ENCODE measurements at places on chromosomes 2 and 18.

GRCh38 chr18:33404244-33404873, 36.2 kb downstream of the CCDC178 start:
- DNase-seq: no peak

- DNase-seq: peak; percentile 20
Measured at GRCh38 chr2:172864182-172864581, 128.5 kb downstream of the RAPGEF4 start.

DNA sequence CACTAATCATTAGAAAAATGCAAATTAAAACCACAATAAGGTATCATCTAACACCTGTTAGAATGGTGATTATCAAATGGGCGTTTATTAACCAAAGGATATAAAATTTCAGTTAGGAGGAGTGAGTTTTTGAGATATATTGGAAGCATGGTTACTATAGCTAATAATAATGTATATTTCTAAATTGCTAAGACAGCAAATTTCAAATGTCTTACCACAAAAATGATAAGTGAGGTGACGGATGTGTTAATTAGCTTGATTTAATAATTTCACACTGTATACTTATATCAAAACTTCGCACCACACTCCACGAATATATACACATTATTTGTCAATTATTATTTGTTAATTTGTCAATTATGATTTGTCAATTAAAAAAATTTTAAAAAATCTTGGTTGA, 227.2 kb upstream of the DDX18 start:
- DNase-seq: no peak

GRCh38 chr2:165539985-165540384, 70.5 kb downstream of the CSRNP3 start:
- DNase-seq: no peak

- DNase-seq: no peak
Measured at GRCh38 chr2:38158378-38159118, 82.6 kb upstream of the CYP1B1 start.

DNA sequence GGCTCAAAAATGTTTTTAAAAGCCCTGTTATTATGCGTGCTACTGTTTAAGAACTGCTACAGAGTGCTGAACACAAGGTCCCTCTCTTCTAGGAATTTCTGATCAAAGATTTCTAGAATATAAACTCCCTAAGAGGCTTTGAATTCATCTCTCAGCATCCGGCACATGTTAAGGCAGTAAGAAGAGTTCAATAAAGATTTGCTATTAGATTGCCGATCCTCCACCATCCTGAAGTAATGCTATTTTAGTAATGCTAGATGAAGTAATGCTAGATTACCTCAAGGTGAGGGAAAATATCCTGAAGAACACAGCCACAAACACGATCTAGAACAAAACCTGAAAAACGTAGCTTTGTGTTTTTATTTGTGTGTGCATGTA, 949 bp upstream of the MYL12B start:
- DNase-seq: peak; percentile 48

DNA sequence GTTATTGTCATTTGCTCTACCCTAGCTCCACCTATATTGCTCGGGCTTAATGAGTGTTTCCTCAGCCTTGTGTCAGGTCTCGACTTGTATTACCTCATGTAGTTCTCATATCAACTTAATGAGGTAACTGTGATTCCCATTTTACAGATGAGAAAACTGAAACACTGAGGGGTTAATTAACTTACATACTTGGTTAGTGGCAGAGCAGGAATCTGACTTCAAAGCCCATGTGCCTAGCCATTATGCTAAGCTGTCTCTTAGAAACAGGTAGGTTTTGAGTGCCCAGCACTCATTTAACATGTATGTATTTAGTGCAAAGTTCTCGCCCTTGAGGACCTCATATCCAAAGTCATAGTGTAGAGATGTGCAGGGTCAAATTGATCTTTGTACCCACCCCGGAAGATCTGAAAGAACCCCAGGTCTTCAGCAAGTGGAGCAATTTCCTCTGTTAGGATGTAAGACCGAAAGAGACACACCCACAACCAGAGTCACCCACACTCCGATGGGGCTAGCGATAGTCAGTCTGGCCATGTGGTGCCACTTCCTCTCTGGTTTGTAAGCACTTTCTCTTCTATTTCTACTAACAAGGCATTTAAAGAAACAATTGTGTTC, 121.0 kb upstream of the SLC39A10 start:
- DNase-seq: peak; percentile 82

DNA sequence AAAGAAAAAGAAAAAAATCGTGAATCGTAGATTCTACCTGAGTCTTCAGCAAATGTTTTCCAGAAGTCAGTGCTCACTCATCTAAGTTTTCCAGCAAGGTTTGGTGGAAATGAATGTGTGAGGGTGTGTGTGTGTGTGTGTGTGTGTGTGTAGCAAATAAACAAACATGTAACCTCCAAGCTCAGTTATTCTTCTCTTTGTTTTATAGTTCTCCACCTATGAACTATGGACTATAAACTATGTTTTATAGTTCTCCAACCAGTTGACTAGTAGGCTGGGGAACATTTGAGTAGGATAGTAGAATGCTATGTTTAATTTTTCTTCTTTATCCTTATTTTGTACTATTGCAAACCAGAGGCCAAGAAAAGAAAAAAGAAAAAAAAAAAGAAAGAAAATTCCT, 44.6 kb upstream of the SERPINE2 start:
- no peak for DNase-seq

GRCh38 chr2:1091895-1092585, 141.4 kb downstream of the SNTG2 start:
- no peak for DNase-seq

DNA sequence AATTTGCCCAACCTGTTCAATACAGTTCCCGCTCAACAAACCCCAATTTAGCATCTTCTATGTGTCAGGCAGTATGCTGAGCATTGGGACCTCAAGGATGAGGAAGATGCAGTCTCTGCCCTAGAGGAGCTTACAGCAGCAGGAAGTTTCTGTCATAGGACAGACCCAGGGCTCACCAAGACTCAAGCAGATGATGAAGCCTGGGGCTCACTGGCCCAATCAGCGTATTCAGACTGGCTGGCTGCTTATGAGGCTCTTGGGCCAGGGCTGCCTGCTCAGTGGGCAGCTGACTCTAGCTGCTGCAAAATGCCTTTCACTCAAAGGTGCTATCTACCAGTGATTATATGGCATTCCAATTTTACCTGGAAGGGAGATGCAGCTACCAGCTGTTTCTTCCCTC, 2.1 kb downstream of the FAM178B start:
- DNase-seq: no peak

DNA sequence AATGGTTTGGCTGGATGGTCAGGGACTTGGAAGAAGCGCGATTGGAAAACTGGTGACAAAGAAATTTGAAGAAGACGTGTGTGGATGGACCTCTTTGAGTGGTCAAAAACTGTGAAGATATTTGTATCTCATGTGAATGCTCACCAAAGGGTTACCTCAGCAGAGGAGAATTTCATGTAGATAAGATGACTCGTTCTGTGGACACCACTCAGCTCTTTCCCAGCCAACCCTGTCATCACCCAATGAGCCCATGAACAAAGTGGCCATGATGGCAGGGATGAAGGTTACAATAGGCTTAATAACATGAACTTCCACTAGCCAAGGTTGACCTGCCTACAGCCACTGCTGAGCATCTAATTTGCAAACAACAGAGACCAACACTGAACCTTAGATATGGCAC, 248.3 kb downstream of the KCNE4 start:
- no peak for DNase-seq

- no peak for DNase-seq
Measured at GRCh38 chr2:14306268-14306861, 326.2 kb upstream of the LRATD1 start.

- DNase-seq: no peak
Measured at GRCh38 chr2:153641046-153641445, 162.5 kb upstream of the RPRM start.

DNA sequence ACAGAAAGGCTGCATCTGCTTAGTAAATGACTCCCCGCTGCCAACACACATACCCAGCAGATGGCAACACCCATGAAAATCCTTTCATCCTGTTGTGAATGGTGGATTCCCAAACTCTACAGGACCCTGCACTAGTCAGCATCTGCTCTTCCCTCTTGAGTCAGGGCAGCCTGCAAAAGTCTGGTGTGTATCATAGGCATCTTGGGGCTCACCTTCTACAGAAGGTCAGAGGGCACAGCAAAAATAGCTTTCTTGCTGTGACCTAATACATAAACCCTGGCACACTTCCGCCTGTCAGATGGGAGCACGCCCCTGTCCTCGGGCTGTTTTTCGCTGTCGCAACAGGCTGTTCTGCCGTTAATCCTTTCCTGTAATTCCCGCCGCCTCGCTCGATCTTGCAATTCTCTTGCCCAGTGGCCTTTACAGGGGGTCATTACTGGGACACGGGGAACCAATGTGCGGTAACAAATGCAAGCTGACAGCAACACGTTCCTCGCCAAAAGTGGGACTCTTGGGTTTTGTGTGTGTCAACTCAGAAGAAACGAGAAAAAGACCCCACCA, 19.9 kb upstream of the SCYGR1 start:
- DNase-seq: peak; percentile 62

DNA sequence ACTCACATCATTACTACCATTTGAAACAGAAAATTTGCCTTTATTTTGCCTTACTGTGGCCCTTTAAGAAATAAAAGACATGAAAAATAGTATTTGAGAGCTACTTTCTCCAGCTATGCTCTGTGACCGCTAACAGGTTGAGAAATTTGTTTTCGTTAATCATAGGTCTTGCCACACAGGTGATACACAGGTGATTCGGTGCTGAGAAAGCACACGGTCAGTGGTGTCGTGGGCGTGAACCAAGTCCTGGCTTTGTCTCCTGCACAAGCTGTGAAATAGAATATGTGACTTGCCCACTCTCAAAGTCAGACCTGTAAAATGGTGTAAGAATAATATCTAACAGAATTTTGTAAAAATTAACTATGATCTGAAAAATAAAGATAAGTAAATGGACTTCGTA, 155.3 kb upstream of the SLC39A10 start:
- no peak for DNase-seq

DNA sequence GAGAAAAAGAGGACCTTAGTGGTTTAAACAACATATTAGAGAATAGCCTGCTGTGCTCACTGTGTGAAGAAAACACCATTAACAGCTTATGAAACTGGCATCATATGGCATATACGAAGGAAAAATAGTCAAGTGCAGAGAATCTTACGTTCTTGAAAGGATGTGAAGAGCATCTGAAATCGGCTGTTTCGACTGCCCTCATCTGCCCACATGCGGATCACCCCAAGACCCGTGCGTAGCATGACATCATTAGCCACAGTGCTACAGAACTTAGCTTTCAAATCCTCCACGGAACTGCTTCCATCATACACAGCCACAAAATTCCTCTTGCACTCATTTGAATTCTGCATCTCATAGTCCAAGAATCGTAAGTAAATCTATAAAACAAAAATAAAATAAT, 84.3 kb downstream of the NETO1 start:
- no peak for DNase-seq

DNA sequence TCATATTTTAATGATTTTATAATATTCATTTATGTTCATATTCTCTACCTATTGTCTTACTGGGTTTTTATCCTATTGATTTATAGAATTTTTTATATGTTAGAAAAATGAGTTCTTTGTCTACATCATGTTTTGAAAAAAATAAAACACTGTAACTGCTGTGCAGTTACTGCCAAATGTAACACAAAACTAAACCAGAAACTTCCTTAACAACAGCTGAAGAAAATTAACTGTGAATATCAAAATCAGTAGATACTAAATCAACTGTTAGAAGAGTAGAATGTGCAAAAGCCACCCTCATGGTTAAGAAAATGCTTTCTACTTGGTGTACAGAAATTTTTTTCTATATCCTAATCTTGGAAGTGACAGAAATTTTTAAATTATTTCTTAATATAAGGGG, 69.5 kb downstream of the PTRHD1 start:
- DNase-seq: no peak

DNA sequence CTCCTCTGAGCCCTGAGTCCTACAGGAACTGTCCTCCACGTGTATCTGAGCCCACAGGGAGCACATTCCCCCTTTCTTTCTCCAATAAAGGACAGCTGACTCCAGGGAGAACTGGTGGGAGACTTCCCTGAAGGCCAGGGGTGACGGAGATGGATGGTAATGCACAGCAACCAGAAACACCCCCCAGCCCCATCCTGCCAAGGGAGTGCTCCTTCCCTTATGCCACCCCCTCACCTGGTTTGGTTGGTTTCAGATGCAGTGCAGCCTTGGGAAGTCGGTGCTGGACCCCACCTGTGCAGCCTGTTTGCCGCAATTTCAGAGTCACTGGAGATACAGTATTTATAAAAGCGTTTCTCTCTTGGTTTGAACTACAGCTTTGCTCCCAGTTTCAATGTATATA, 24.0 kb downstream of the GPR55 start:
- no peak for DNase-seq

GRCh38 chr2:129274038-129274415, 705.4 kb upstream of the RAB6C start:
- DNase-seq: no peak

DNA sequence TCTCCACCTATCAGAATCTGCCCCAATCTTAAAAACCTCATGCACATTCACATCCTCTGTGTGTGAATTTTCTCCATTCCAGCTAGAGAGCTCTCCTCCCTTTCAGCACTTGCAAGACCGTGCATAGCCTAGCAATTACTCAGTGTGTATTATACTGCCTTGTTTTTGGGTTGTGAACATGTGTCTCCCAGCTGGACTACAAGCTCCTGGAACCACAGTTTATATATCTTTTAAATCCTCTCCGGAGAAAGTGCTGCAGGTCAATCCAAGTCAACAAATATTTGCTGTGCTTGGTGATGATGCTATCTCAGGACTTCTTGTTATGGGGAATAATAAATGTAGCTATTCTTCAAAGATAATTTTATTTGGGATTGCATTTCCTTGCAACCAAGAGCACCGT, 58.2 kb upstream of the MEX3C start:
- no peak for DNase-seq

GRCh38 chr2:119293900-119294299, 70.3 kb downstream of the STEAP3 start:
- DNase-seq: no peak

DNA sequence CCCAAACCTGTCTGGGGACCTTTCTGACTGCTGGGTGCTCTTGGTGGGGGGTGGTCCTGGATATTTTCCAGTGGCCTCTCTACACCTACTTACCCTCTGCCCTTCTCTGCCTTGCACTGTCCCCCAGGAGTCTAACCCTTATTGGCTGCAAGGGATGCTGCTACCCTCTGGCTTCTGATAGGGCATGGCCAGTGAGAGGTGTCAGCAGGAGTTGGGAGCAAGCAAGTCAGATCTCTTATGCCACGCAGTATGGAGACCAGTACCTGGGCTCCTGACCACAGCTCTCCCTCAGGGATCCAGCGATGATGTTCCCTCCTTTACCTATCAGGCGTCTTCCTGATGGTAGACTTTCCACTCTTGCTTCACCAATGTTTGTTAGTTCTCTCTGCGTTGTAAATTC, 373.7 kb downstream of the SOCS6 start:
- DNase-seq: no peak

All from CD4-positive, alpha-beta T cell treated with Interleukin-4 for 1 hour (primary cell).